ENCODE measurements at places on chromosomes 1 and 21.

DNA sequence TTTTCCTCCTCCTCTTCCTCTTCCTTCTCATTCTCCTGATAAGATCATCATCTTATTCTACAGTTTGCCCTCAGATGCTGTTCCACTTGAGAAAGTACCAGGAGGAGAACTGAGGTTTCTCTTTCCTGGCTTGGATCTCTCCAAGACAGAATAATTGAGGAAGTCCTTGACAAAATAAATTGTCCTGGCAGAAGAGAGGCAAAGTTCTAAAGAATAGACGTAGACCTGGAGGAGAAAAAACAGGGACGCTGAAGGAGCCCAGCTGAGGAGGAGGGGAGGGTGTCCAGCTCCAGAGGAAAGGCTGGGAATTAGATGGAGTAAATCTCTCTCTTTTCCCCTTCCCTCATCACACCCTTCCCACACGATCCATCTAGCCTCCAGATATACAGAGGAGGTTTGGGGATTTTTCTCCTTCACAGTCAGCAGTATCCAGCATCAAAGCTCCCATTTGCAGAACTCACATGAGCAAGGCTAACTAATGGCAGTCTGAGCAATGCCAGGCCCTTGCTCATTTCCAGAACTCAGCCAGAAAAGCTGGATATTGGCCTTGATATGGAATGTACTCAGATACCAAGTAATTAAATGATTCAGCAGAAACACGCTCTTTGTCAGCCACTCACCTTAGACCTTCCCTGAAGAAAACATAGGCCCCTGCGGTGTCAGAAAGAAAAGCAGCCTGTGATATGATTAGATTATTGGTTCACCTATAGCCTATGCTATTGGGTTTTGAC, 5.1 kb upstream of the GNG12 start:
- DNase-seq = peak; percentile 72

GRCh38 chr1:187237542-187237941, 408.8 kb downstream of the PLA2G4A start:
- peak; percentile 45 for DNase-seq

DNA sequence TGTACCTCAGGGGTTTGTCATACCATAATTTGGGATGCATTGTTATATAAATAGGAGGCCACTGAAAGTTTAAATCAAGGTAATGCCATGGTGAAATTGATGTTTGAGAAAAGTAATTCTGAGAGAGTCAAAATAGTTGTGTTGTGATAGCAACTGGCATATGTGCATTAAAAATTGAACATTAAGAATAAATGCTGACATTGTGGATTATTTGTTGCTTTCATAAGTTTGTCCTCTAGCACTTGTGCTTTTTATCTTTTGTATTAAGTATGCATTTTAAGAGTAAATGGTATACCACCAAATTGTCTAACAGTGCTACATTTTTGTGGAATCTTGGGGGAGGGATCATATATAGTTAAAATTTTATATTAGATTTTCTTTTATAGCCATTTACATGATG, 275.9 kb upstream of the CACYBP start:
- DNase-seq = no peak

- DNase-seq = peak; percentile 16
These were observed 11.4 kb upstream of the MTARC1 start for GRCh38 chr1:220775240-220775853.

- DNase-seq = no peak
These were observed 163.5 kb downstream of the TOMM20 start for GRCh38 chr1:234965111-234965510.

DNA sequence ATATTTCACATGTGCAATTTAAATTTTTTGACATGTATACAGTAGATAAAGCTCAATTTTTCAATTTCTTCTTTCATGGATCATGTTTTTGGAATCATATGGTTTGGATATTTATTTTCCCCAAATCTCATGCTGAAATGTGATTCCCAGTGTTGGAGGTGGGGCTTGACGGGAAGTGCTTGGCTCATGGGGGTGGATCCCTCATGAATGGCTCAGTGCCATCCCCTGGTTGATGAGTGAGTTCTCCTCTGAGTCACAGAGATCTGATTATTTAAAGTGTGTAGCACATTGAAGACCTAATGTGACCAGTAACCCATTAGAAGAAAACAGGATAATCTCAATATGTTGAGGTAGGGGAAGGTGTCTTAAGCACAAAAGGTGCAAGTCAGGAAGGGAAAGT, 9.1 kb upstream of the IFI16 start:
- DNase-seq = peak; percentile 96

GRCh38 chr1:41712081-41712480, 206.6 kb downstream of the HIVEP3 start:
- DNase-seq = no peak

DNA sequence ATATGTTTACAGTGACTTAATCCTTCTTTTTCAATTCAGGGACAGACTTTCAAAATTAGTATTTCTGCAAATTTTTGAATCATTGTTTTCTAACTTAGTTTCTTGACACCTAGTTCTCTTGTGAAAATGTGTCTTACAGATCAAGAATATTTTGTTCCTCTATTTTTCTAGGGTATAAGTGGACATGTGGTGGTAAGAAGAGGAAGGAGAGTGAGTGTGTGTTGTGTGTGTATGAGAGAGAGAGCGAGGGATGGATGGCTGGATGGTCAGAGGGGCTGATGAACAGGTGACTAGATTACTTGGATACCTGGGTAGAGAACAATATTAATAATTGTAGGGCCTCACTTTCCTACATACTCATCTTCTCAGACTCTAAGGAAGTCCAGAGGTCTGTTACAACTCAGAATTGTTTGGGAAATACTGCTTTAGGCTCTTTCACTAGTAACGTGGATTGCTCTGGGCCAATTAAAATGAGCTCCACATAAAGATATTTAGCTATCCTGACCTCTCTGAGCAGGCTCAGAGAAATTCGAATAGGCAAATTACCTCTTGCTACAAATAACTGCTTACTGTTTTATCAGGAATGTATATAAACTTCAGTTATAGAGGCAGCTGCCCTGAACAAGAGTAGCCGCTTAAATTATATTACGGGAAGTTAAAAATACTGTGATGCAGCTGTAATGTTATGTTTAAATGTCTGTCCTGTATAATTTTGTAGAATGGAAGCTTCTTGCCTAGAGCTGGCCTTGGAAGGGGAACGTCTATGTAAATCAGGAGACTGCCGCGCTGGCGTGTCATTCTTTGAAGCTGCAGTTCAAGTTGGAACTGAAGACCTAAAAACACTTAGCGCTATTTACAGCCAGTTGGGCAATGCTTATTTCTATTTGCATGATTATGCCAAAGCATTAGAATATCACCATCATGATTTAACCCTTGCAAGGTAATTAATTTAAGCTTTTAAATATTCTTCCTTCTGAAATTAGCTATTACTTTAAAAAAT, 19.7 kb downstream of the GPSM2 start:
- DNase-seq = peak; percentile 5
